ENCODE measurements at places on chromosomes 2 and 18.
A peak's percentile ranks its signal among the peaks of the same experiment; 100 is the strongest.

GRCh38 chr2:24543252-24543651 lies 52.2 kb downstream of the NCOA1 start:
- no peak for DNase-seq

- DNase-seq: peak; percentile 80
Observed at GRCh38 chr2:67840460-67841068, 222.2 kb downstream of the C1D start.

- no peak for DNase-seq
Observed at GRCh38 chr2:88613921-88614320, 13.3 kb downstream of the EIF2AK3 start.

- DNase-seq: no peak
Observed at GRCh38 chr2:119257198-119257597, 33.6 kb downstream of the STEAP3 start.
